ENCODE measurements at places on chromosomes 2 and 18.
A peak's percentile ranks its signal among the peaks of the same experiment; 100 is the strongest.

DNA sequence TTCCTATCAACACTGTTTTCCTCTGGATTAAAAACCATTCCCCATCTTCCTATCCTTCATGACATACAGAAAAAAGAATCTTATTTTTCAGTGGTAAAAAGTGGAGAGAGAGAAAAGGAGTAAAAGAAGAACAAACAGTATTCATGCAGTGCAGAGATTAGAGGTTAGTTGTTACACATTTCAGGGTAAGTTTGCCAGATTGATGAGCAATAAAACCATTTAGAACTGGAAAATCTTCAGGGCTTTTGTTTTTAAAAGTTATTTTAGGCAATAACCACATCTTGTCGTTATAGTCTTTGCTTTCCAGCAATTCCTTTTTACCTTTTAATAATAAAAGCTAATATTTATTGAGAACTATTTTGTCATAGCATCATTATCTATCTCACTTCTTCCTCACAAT lies 104.5 kb downstream of the GPD2 start:
- peaks cover 70% of the 10 kb centered on the region for H3K36me3 ChIP-seq
- H3K4me3 ChIP-seq: no peak overlapping the region
- no peaks in the 10 kb centered on the region for H3K4me1 ChIP-seq
- no peaks in the 10 kb centered on the region for H3K27me3 ChIP-seq

DNA sequence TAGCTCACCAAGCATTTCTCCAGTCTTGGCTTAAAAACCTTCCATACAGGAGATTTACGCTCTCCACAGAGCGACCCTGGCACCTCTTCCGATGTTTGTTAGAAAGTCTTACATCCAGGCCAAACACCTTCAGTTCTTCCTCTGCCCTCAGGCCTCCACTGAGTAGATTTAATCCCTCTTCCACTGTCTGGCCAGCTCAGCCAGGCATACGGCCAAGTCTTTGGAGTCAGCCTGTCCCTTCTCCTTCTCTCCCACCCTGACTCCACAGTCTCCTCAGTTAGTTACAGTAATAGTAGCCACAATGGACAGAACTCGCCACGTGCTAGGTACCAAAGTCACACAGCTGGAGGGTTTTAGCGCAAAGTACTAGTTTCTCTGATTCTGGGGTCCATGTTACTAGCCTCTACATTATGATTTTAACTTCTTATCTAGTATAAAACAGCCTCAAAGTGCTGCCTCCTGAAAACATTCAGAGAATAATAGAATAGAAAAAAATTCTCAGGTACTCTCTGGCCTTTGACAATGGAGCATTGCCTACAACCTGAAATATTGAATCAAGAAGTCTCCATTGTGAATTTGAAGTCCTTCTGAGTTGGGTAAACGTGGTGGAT lies 39.5 kb downstream of the THNSL2 start:
- H3K27me3 ChIP-seq: no peaks in the 10 kb centered on the region
- no peaks in the 10 kb centered on the region for H3K36me3 ChIP-seq
- H3K4me3 ChIP-seq: no peak overlapping the region
- H3K27ac ChIP-seq: no peak overlapping the region
- no peak for DNase-seq
- no peaks in the 10 kb centered on the region for H3K4me1 ChIP-seq

GRCh38 chr2:222888716-222889115 lies 27.9 kb downstream of the ACSL3 start:
- H3K36me3 ChIP-seq: peaks cover 5% of the 10 kb centered on the region
- no peak for DNase-seq
- peaks cover 25% of the 10 kb centered on the region for H3K4me1 ChIP-seq
- H3K4me3 ChIP-seq: no peak overlapping the region

- H3K4me1 ChIP-seq: peaks cover 27% of the 10 kb centered on the region
- H3K36me3 ChIP-seq: peaks cover 22% of the 10 kb centered on the region
- DNase-seq: peak; percentile 10
- H3K4me3 ChIP-seq: no peak overlapping the region
- H3K27ac ChIP-seq: peak overlapping the region; percentile 43
- H3K27me3 ChIP-seq: no peaks in the 10 kb centered on the region
Measured at GRCh38 chr2:63855418-63856302, 14.0 kb downstream of the UGP2 start.

GRCh38 chr2:172168917-172169346 lies 66.2 kb upstream of the DLX2 start:
- DNase-seq: peak; percentile 20
- no peak overlapping the region for H3K4me3 ChIP-seq
- H3K27ac ChIP-seq: no peak overlapping the region
- peaks cover 8% of the 10 kb centered on the region for H3K27me3 ChIP-seq

DNA sequence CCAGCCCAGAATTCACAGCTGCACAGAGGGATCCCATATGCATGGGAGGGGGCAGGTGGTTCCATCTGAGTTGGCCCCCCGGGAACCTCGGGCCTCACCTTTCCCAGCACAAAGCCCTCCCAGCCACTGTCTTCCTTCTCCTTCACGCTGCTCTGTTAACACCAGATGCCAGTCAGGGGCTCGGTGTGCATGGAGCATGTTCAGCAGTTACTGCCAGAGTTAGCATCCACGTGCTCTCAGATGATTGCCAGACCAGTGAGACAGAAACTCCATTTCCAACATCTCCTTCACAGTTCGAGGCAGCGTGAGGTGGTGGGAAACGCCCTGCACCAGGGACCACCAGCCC lies 101.0 kb downstream of the PTGR3 start:
- no peak overlapping the region for H3K27ac ChIP-seq
- H3K36me3 ChIP-seq: no peaks in the 10 kb centered on the region
- H3K4me1 ChIP-seq: no peaks in the 10 kb centered on the region
- no peak for DNase-seq
- H3K27me3 ChIP-seq: no peaks in the 10 kb centered on the region

DNA sequence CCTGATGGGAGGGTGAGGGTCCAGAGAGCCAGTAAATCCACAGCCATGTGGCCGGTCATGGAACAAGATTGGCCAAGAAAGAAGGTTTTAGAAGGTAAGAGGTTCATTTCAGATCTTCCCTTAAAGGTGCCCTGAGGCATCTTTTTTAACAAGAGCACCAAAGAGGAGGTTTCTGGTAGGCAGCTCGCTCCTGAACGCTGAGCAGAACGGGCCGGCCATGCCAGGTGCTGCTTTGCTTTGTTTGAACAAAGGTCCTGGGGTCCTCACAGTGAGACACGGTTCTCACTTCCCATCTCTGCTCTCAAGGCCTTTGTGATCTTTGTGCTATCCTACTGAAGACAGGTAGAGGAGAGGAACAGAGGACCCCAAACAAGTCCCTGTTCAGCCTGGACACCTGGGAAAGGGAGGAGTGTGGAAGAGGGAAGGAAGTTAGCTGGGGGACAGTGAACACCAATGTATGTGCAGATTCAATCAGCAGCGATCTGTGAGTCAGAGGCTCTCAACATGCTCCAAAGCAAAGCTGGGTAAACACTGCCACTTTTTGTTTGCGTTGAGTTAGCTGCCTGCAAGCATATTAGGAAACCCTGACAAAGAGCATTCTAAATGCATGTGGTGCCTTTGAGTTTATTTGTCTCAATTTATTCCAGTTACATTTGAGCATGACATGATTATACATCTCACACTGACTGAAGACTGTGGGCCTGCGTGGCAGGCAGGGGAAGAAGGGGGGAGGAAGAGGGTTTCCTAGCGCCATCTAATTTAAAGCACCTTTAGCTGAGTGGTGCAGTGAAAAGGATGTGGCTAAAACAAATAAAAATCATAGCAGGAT lies 102.4 kb downstream of the ASB1 start:
- DNase-seq: no peak
- no peak overlapping the region for H3K4me3 ChIP-seq
- no peaks in the 10 kb centered on the region for H3K27me3 ChIP-seq
- H3K27ac ChIP-seq: no peak overlapping the region
- no peaks in the 10 kb centered on the region for H3K4me1 ChIP-seq
- no peaks in the 10 kb centered on the region for H3K36me3 ChIP-seq

DNA sequence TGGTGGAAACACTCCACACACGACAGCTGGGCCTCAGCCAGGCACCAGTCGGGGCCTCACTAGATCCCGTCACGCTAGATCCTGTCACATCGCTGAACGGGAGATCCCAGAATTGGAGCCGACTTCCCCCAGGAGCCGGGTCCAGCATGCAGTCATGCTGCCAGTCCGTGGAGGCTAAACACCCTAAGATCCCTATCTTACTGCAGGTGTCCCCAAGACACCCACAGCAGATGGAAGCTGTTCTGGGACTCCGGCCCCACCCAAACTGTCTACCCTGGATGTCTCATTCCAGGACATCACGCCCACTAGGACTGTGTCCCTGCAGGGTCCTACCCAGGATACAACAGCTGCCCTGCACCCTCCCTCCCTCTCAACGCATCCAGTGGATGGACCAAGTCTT lies 23.4 kb downstream of the ZNF516 start:
- no peak overlapping the region for H3K4me3 ChIP-seq
- DNase-seq: no peak
- H3K36me3 ChIP-seq: no peaks in the 10 kb centered on the region
- H3K27me3 ChIP-seq: no peaks in the 10 kb centered on the region
